ENCODE measurements at places on chromosomes 5 and 9.

GRCh38 chr5:40437452-40437861, 242.3 kb upstream of the PTGER4 start:
- DNase-seq, result peak; percentile 48

GRCh38 chr5:83654427-83654994, 66.1 kb downstream of the HAPLN1 start:
- no peak for DNase-seq

GRCh38 chr5:56561-57290, 35.2 kb upstream of the PLEKHG4B start:
- DNase-seq, result no peak

GRCh38 chr5:427415-428087, 15.4 kb upstream of the EXOC3 start:
- no peak for DNase-seq

GRCh38 chr5:176785184-176786145, 24.9 kb upstream of the UNC5A start:
- no peak for DNase-seq

GRCh38 chr5:137336161-137336560, 163.0 kb downstream of the SPOCK1 start:
- no peak for DNase-seq

DNA sequence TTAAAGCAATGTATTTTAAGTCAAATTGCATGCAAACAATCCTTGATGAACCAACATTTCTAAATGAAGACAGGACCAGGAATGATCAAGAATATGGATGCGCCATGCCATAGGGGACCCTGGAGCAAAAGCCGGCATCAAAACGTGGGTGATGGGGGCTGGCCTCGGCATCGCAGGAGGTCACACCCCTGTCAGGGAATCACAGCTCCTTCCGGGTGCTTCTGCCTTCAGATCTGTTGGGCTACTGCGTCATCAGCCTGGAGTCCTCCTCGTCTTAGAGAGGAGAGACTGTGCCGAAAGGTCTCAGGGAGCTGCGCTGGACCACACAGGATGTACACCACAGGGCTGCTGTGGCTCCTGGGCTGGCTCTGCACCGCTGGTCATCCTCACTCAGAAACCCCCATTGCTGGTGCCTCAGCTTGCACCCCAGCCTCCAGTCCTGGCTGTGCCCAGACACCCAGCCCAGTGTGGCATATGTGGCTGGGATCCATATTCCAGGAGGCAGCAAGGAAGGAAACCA, 152.9 kb upstream of the PPP1R26 start:
- DNase-seq, result no peak

GRCh38 chr5:60843936-60844905, at the start of gene ELOVL7:
Gene ELOVL7 (minus strand): TSS chr5:60844269. CDS start chr5:60787397, 56,872 bp downstream.
- no peak for DNase-seq

DNA sequence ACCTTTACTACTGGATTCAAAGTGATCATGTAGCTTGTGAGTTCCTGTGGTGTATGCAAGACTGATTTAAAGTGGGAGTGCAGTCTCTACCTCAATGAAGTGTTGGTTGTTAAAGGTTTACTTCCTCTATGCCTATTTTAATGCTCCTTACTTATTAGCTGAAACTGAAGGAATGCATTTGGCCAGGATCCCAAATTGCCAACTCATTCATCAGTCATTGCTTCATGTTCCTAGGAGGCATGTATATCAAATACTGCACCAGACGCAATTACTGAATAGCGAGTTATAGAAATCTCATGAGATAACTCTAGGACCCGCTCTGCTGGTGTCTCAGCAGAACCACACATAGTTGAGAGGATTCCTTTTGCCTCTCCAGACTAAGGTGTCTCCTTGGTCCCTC, 143.0 kb upstream of the RPS23 start:
- DNase-seq, result no peak

- DNase-seq, result no peak
Observed at GRCh38 chr9:31674264-31674663, 710.2 kb upstream of the ACO1 start.

DNA sequence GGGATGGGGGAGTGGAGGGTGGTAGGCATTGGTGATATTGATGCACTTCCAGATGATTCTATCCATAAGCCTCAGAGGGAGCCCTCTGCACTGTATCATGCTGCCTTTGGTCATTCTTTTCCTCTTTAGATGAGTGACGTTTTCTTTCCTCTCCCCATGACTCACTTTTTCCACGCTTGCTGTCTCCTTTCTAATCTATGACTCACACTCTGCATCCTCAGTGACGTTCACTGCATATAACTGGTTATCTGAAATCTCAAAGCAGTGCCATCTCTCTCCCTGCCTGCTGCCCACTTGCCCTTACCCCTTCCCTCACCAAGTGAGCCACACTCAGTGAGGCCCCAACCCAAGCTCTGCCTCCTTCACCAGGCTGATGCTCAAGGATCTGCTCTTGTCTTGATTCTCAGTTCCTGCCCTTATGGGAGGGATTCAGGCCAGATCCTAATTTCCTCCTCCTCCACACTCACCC, 31.6 kb downstream of the PTGS1 start:
- no peak for DNase-seq

DNA sequence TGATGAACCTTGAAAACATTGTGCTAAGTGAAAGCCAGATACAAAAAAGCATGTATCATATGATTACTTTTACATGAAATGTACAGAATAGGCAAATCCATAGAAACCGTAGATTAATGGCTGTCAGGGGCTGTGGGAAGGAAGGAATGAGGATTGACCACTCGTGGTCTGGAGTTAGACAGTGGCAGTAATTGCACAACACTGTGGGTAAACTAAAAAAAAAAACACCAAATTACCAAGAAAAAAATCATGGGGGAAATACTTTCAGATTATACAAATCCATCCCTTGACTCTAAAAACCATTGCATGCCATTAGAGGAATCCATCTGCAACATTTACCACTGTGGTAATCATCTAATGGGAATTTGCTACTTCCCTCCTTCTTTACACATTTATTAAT, 140.0 kb downstream of the SIL1 start:
- no peak for DNase-seq

DNA sequence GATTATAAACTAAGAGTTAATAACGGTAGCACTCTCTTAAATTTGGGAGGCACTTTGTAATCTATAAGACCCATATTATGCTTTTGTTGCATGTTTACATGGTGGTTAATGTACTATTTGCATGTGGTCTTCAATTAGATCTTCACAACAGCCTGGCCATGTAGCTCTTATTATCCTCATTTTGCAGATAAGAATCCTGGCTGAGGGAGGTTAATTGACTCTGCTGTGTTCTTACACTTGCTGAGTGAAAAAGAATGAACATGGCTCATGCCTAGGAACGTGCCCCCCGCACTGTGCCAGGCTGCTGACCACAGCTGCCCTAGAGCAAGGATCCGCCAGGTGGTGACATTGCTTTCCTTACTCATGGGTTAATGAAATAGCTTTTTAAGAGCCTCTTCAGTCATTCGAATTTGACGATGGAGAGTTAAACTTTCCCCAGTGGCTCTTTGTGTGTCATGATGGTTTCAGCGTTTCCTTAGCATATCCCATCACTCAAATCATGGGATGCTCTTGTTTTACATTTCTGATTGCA, 97.9 kb downstream of the CDH6 start:
- DNase-seq, result no peak

- no peak for DNase-seq
Observed at GRCh38 chr9:122190597-122191381, 31.1 kb downstream of the MORN5 start.

DNA sequence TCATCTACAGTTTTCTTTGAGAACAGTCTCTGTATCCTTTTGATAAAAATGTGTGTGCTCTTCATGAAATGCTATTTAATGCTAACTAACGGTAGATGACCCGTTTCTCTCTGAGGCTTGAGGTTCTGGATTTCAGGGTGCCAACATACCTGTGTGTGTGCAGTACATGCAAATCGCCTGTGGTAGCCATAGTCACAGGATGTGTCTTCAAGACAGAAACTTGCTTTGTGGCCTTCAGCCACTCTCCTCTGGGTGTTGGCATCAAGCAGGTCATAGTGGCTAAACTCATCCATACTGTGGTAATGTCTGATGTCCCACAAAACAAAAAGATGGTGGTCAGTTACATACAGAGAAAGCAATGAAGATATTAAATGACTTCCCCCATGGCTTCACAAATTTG, 4.2 kb downstream of the LOX start:
- no peak for DNase-seq

DNA sequence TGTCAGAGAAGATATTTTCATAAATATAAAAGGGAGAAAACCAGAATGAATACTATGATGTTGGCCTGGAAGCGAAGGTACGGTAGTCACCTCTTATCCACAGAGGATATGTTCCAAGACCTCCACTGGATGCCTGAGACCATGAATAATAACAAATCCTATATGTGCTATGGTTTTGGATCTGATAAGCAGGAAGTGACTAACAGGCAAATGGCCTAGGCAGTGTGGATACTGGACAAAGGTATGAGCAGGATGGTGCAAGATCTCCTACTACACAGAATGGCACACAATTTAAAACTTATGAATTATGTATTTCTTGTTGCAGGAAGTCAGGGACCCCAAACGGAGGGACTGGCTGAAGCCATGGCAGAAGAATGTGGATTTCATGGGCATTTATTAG, 48.2 kb downstream of the ADAMTS12 start:
- no peak for DNase-seq

DNA sequence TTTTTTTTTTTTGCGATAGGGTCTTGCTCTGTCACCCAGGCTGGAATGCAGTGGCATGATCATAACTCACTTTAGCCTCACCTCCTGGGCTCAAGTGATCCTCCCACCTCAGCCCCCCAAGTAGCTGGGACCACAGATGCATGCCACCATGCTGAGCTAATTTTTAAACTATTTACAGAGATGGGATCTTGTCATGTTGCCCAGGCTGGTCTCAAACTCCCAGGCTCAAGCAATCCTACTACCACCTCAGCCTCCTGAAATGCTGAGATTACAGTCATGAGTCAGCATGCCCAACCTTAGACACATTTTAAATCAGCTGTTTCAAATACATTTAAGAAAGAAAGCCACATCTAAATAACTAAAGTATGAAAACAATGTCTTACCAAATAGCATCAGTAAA, 439.0 kb downstream of the EBF1 start:
- no peak for DNase-seq

DNA sequence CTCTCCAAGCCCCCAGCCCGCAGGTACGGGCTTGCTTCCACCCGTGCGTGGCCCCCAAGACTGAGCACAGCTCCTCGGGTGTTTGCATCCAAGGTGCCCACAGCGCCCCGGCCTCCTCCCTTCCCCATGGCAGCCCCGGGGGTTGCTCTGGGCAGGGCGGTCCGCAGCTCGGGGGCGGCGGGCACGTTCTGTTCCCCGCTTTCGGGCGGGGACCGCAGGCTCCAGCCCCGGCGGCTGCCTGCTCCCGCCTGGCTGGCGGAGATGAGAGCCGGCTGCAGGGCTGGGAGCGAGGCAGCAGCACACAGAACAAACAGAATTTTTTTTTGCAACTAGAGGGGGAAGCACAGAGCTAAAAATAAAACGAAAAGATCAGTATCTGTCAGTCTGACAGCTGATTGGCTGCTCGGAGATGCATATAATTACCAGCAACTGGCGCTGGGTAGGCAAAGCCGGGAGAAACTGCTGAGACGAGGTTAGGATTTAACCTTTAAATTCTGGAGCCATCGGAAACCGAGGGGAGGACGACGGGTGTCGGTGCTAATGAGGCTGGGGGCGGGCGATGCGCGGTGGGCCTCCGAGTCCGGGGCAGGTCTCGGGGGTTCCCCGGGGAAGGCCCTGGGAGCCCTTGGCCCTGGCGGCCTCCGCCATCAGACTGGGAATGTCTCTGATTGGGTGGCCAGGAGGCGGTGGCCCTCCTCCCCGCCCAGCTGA, 142.7 kb upstream of the IER5L start:
- DNase-seq, result peak; percentile 64

DNA sequence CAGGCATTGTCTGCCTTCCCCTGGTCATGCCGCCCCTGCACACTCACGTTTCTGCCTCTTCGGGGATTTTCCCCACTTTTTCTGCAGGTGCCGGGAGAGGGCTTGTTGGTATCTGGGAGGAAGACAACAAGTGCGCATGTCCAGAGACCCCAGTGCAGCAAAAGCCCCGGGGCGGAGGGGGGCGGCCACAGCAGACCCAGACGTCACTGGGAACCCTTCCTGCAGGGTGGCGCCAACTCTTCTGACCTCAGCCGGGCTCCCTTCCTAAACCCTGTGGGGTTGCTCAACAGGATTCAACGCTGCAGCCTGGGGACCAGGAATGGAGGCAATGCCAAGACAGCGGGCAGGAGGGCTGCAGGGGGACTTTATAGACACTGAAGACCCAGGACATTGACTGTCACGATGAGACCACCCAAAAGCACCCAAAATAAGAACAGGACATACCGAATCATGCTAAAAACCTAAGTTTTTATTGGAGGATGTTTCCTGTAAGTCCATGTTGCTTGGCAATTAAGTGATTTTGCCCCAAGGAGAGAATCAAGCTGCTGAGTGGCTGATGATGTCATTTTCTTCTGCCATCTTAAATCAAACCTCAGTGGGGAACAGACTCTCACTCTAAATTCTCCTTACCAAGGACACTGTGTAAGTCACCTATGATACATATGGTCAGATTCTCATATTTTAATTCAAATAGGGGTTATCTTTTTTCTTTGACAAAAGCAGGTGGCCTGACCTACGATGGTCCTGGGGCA, 62.9 kb upstream of the SIMC1 start:
- DNase-seq, result no peak

GRCh38 chr5:8523501-8523900, 654.6 kb downstream of the MTRR start:
- no peak for DNase-seq

DNA sequence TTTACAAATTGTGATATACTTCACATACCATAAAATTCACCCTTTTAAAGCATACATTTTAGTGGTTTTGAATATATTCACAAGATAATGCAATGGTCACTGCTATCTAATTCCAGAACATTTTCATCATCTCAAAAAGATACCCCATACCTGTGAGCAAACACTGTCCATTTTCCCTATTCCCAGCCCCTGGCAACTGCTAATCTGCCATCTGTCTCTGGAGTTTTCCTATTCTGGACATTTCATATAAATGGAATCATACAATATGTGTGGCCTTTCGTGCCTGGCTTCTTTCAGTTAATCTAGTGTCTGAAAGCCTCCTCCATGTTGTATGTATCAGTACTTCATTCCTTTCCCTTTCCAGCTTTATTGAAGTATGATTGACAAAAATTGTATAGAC, 14.7 kb downstream of the SNX30 start:
- no peak for DNase-seq

GRCh38 chr9:89328064-89328463, 9.8 kb downstream of the SECISBP2 start:
- no peak for DNase-seq

- DNase-seq, result no peak
Observed at GRCh38 chr5:143896516-143896915, 84.6 kb downstream of the HMHB1 start.

- DNase-seq, result no peak
Observed at GRCh38 chr5:111394586-111394985, 117.7 kb downstream of the STARD4 start.
